Activated T-helper 1 cell treated with anti-CD3 and anti-CD28 coated beads, Interleukin-2, amount 50 U/mL, for 16 hours (primary cell): ENCODE measurements at places on chromosomes 11 and 22.

GRCh38 chr11:132864811-132865576 lies 667.3 kb downstream of the OPCML start:
- DNase-seq = no peak

DNA sequence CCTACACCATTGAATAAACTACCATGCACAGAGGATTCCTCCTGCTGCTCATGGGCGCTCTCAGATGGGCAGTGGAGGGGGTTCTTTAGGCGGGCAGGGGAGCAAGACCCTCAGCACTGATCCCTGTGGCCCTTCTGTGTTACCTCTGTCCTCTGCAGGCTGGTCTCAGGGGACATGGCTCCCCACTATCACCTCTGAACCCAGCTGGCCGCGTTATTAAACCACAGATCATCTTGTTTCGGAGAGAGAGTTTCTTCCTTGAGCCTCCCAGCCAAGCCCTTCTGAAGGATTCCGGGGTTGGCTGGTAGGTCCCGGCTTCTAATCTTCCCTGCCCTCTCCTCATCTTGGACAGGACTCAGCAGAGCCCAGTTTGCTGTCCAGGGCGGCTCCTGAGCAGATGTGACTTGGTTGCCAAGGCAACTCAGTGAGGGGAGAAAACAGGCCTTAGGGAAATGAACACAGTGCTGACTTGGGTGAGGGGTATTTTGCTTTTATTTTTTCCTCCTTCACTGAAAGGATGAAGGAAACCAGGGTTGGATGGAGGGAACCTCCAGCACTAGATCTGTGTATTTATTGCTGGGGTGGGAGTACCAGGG lies 13.3 kb downstream of the APOL3 start:
- no peak for DNase-seq

GRCh38 chr11:12556788-12557384 lies 117.3 kb upstream of the TEAD1 start:
- no peak for DNase-seq

DNA sequence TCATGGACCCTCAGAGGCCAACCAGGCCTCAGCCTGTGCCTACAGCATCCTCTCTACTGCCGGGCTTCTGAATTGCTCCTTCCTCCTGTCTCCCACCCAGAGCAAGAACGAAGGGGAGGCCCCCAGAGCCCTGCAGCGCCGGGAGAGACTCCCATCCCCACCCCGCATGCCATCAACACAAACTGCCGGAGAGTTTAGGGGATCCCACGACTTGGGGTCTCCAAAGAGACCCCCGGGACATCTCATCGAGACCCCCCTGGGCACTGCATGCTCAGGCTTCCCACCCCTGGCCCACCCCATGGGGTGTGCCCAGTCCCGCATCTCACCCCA lies 8.3 kb upstream of the CD81 start:
- no peak for DNase-seq

DNA sequence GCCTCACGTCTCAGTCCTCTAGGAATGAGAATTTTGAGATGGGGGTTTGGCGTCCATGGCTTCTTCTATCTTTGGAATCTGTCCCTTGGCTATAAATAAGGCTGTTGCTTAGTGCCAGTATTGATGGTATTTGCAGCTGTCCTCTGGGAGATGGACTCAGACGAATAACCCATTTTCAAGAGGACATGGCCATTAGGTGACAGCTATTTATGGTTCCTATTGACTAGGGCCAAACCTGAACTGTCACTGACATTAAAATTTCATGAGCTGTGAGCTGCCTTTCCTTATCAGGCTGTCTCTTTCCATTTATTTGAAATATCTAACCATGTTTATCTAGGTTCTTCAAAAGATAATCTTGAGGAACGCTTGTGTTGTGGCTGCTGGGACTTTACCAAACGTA lies 92.7 kb downstream of the NAV2 start:
- no peak for DNase-seq

GRCh38 chr11:18027475-18027874 lies 14.6 kb upstream of the SERGEF start:
- DNase-seq = no peak

GRCh38 chr22:35467681-35468434 lies 67.9 kb downstream of the MCM5 start:
- DNase-seq = no peak

DNA sequence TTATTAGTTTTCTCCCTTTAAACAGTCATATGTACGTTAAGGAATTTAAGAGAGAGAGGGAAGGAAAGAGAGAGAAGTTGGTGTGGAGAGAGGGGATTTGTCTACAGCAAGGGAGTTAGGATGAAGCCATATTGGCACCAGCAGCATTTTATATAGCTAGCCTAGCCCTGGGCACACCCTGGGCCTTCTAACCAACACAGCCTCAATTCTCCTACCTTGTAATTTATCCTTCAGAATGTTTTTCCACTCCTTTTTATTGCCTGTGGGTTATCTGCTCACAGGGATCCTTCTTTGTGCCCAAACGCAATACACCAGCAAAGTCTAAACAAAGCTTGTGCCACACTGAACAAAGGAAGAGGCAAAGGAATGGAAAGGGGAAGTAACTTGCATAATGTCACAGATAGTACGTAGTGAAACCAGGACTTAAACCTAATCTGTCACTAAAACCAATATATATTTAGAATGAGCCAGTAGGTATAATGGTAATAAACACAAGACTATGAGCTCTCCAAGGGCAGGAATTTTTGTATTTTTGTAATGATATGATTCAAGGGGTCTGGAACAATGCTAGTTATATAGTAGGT lies 613.8 kb upstream of the TENM4 start:
- DNase-seq = no peak

GRCh38 chr22:28950617-28951411 lies 67.4 kb downstream of the ZNRF3 start:
- no peak for DNase-seq

DNA sequence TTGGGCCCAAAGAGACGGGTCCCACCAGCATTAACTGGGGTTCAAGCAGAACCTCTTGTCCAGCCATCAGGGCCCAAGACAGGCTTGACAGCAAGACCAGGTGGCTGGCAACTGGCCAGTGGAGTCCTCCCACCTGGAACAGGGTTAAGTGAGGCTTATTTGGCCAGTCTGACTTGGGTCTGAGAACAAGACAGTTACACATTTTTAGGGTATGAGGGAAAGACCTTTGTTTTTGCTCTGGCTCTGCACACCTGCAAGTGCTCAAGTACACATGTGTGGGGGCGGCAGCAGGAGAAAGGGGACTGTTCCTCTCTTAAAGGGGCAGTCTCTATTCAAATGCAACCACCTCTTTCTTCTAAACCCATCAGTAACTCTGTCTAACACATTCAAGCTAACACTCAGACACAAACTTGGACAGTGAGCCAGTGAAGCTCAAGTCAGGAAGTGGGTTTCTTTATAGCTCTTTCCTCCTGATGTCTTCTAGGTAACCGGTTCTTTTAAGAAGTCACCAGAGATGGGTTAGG lies 116.2 kb downstream of the ETS1 start:
- DNase-seq = no peak

- DNase-seq = no peak
Observed at GRCh38 chr11:94525546-94526324, 13.5 kb downstream of the C11orf97 start.

DNA sequence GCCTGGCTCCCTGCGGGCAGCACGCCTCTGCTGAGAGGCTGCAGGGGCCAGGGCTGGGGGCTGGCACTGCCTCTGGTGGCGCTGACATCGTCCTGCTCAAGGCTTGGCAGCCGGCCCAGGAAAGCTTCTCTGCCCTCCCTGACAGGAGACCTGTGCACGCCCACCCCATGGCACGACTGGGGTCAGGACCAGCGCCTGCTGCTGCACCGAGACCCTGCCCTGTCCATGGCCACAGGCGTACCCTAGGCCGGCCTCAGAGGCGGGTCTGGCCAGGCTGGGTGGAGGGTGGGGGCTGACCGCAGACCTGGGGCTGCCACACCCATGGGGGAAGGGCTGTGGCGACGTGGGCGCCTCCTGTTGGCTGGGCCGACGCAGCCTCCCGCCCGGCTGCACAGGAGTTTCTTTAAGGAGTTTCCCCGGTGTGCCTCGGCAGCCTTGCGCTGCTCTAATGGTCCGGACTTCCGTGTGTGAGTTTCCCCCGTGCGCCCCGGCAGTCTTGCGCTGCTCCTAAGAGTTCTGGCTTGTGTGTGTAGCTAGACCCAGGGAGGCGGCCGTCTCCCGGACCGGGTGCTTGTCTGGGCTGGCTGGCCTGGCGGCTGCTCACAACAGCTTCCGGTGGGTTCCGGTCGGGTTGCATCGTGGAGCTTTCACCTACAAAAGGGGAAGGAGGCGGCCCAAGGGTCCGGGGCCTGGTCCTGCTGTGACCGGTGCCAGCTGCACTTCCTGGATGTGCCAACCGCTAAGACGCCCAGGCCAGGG lies 4.6 kb downstream of the TRABD start:
- DNase-seq = peak; percentile 65

GRCh38 chr11:8354622-8355415 lies 91.1 kb upstream of the LMO1 start:
- no peak for DNase-seq

DNA sequence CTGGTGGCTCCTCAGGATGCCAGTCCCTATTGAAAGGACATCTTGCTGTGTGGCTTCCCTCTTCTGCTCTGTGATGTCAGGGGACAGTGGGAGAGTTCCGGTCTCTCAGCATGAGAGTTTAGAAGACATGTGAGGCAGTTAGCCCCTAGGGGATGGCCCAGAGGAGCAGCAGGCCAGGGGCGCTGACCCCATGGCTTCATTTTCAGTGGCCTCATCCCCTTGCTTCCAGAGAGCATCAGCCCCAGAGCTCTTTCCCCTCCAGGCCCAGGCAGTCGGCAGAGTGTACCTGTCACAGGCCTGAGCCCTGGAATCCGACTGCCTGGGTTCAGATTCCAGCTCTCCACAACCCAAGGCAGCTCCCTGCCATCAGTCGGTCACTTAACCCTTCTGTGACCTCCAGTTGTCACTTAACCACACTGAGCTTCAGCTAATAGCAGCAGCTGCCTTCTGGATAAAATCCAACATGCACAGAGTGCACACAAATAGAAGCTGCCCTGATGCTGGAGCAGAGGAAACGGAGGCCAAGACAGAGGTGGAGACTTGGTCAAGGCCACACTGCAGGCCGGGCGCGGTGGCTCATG lies 14.1 kb upstream of the LRRC10B start:
- no peak for DNase-seq

DNA sequence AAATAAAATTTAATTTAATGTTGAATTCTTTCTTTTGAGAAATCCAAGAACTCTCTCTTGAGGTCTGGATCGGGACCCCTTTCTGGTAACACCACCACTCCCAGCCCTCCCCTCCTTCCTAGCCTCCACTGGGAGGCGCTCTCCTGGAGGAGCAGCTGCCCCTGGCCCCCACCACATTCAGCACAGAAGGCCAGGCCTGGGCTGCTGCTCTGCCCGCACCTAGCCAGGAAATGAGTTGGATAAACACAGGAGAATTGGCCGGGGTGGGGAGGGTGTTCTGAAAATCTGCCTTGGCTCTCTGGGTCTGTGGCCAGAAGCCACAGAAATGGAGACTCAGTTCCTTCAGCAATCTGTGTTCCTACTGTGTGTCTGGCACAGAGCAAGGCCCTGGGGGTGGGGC lies 31.2 kb downstream of the C22orf42 start:
- no peak for DNase-seq

DNA sequence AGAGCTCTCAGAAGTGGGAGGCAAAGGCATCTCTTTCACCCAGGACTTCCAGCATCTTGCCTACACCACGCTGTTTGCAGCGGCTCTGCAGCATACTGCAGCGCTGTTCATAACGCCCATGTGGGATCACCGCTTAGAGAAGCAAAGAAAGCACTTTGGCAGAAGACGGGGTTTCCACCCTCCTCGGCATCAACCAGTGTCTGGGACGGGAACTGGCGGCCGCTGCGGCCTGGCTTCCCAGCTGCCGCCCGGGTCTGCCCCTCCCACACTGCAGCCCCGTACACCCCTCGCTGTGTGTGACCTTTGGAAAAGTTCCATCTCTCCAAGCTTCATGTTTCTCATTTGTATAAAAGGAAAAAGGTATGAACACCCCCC lies 545 bp upstream of the TIRAP start:
- no peak for DNase-seq

GRCh38 chr11:64801158-64801464 lies 1.9 kb downstream of the MAP4K2 start:
- DNase-seq = no peak

DNA sequence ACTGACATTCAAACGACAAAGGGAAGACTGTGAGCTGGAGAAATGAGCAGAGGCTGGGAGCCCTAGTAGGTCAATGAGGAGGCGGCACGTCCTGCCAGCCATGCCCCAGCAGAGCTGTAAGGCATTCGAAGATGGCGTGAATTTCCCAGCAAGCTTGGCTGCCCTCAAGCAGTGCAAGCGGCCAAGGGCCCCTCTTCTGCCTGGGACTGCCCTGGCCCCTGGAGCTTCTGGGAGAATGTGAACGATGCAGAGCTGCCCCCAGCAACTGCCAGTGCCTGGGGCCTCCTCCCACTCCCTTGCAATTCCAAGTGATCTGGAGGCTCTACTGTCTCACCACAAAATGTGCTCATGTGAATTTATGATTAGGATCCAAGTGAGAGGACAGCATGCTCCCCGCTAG lies 4.3 kb downstream of the PPM1F start:
- DNase-seq = no peak

DNA sequence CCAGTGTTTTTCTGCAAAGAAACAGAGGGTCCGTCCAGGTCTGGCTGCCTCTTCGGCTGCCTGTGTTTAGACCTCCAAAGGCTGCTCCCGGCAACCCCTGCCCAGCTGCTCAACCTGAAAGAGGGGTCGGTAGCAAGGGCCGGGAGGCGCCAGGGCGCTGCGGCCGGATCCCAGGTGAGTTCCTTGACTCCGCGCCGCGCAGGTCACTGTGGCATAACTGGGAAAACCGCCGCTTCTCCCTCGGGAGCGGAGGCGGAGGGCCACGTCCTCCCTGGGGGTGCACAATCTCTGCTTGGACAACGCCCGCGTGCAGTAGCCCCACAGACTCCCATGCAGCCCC lies 1.0 kb upstream of the BRSK2 start:
- DNase-seq = no peak

DNA sequence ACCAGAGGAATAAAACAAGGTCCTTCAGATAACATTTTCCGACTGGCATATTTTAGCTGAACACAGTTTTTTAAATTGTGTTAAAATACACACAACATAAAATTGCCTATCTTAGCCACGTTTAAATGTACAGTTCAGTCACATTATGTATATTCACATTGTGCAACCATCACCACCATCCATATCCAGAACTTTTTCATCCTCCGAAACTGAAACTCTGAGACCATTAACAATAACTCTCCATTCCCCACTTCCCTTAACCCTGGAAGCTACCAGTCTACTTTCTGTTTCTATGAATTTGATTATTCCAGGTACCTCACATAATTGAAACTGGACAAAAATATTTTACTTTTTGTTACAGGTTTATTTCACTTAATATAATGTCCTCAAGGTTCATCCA lies 213.3 kb downstream of the ETS1 start:
- no peak for DNase-seq
